ENCODE measurements at places on chromosomes 6 and 20.

DNA sequence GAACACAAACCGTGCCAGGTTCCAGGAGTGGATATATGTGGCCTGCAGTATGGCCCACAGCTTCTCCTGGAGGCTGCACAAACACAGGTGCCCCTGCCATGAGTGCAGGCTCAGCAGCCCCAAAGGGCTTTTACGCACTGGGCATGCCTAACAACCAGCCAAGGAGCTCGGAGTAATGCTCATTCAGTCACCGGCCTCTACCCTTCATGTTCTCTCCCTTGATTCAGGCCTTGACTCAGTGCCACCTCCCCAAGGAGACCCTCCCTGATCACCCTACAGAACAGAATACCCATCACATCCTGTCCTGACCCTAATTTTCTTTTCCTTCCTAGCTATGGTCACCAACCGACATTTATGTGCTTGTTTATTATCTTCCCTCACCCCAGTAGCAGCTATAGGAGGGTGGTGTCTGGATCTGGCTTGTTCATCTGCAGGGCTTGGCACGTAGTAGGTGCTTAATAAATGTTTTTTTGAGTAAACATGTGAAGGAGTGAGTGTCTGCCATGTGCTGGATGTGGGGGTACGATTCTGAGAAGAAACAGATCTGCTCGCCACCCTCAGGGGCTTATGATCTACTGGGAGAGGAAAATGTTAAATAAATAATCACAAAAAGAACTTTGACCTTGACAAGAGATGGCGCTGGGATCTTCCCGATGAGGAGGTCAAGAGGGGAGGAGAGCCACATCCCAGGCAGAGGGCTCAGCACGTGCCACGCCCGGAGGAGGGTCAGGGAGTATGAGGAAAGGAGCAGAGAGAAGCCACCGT, 9.2 kb downstream of the PXMP4 start:
- no peak for DNase-seq

DNA sequence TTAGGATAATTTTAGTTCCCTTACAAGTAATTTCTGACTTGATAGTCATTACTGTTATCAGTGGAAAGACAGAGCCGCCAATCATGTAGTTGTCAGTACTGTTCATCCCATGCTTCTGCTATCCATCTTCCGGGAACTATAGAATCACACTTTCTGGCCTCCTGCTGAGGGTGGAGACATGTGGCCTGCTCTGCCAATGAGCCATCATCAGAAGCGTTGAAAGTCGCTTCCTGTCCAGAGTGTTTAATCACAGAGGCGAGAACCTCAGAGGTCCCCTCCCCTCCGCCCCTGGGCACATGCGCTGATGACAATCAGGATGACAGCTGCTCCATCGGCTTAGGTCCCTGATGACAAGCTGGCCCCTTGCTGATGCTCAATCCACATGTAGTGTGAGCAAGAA, 3.0 kb downstream of the DDO start:
- no peak for DNase-seq

DNA sequence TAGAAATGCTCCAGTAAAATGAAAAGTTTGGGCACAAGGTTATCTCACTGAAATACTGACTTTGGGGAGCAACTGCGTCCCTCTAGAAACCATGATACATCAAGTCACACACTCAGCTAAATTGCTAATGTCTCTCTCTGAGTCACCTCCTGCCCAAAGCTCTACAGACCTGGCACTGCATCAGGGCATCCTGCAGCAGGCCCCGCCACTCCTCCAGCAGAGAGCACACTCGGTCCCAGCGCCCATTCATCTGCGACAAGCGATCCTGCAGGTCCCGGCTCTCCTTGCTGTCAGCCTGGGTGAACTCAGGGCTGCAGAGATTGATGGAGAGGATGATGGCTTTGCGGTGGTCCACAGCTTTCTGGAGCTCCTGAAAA, 329.0 kb downstream of the ESR1 start:
- no peak for DNase-seq

GRCh38 chr6:118288355-118289124, 259.6 kb upstream of the PLN start:
- DNase-seq, result no peak

DNA sequence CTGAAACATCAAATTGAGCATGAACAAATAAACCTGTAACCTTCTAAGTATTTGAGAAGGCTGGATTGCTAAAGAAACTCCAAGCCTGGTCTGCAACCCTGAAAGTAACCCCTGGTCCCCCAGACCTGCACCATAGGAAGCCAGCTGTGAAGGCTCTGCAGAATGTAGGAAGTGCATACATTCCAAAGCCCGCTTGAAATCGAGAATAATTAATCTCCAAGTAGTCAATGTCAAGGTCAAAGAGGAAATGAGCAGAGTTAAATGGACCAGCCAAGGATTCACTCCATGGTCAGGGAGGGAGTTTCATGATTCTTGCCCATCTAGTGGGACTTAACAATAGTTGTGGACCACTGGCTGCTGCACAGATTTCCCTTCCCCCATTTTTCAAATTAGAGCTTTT, 107.6 kb upstream of the RNF24 start:
- no peak for DNase-seq

DNA sequence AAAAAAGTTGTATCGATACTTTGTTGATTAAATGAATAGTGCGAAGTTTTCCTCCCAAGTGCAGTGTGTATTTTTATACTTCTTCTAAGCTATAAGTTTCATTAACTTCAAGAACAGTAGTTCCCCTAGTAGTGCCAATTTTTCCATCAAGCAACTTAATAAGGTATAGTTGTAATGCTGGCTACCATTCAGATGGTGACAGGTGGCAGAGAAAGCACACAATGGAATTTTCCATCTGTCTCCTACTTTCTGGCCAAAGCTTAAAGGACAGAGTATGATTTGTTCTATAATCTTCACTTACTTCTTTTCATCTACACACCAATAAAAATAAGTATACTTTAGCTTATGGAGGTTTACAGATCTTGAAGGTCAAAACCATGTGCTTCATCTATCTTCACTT, 431.1 kb downstream of the NKAIN2 start:
- DNase-seq, result no peak

All from activated B cell treated with CpG ODN at 0.5 μM for 24 hours (primary cell).